ENCODE measurements at places on chromosomes 4 and X. TPM values are rescaled to one million over a fixed set of nuclear protein-coding genes. Genes with fewer than 3 reads are reported as not detected.

DNA sequence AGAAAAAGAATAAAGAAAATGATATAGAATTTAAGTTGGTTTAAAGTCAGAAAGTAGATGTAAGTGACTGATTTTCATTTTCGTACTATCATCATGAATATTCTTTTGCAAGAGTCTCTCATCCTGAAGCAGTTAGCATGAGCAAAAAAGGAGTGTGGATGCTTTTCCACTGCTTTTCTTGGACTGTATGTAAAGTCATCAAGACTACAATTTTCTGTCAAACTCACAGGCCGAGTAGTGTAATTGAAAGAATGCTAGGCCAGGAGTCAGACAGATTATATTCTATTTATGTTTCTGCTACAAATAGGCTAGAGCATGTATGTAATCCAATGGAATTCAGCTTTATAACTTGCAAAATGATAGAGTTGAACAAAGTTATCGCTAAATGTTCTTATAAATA lies 197.1 kb upstream of the SPOCK3 start:
- no peaks in the 10 kb centered on the region for H3K36me3 ChIP-seq
- H3K4me1 ChIP-seq, result no peaks in the 10 kb centered on the region
- H3K4me3 ChIP-seq, result no peak overlapping the region
- no peaks in the 10 kb centered on the region for H3K27me3 ChIP-seq
- no peak overlapping the region for H3K27ac ChIP-seq
- no peak for DNase-seq

DNA sequence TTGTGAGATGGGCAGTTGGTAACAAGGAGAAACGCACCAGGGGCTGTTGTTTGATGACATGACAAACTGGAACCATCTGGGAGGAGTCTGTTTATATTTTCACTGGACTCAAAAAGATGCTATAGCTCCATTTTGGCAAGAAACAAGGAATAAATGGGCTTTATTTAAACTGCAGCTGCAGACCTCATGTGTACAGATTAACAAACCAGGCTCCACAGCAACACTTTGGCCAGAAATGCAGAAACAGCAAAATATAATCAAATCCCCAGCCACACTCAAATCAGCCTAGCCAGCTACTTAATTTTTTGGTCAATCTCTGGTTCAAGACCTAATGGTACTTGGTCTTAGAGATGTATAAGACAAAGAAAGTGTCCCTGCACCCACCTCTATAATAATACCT lies 52.7 kb downstream of the ASB9 start:
- H3K36me3 ChIP-seq, result no peaks in the 10 kb centered on the region
- DNase-seq, result no peak
- no peak overlapping the region for H3K4me3 ChIP-seq
- H3K27me3 ChIP-seq, result no peaks in the 10 kb centered on the region

DNA sequence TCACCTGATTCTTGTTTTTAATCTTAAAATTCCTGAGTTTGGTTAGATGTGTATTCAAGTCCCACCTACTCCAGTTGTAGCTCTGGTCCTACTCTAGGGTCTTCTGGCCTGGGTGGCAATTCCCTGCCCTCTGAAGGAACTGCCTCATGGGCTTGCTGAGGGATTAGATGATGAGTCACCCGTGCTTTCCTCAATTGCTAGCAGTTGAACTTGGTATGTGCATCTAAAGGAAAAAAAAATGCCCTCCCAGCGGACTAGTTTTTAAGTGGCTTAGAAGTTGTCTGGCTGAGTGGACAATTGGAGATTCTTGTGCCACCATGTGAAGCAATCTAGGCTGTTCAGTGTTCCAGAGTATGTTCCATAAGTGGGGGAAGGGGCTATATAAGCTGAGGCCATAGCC lies 127.0 kb downstream of the CCNG2 start:
- no peaks in the 10 kb centered on the region for H3K4me1 ChIP-seq
- H3K27ac ChIP-seq, result no peak overlapping the region
- H3K36me3 ChIP-seq, result no peaks in the 10 kb centered on the region
- DNase-seq, result no peak
- H3K4me3 ChIP-seq, result no peak overlapping the region

GRCh38 chr4:145132511-145133098 lies 34.5 kb downstream of the ABCE1 start:
- no peak overlapping the region for H3K27ac ChIP-seq
- no peak for DNase-seq
- no peaks in the 10 kb centered on the region for H3K27me3 ChIP-seq
- H3K4me1 ChIP-seq, result no peaks in the 10 kb centered on the region
- H3K4me3 ChIP-seq, result no peak overlapping the region
- H3K36me3 ChIP-seq, result peaks cover 2% of the 10 kb centered on the region

DNA sequence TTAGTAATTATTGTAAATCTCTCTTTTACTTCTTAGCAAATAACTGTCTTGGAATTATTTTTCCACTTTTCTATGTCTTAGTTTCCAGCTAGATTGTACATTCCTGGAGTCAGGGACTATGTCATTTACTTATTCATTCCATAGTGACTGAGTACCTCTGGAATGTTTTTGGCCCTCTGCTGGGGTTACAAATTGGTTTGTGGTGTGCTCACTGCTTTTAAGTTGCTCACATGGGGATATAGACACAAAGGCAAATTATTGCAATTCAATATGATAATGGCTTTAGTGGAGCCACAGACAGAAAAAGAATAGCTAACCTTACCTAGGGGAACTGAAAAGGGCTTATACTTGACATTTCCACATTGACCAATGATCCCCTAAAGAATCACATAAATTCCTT lies 63.7 kb upstream of the PDGFRA start:
- no peaks in the 10 kb centered on the region for H3K27me3 ChIP-seq
- no peak for DNase-seq
- no peak overlapping the region for H3K4me3 ChIP-seq
- no peaks in the 10 kb centered on the region for H3K36me3 ChIP-seq
- no peaks in the 10 kb centered on the region for H3K4me1 ChIP-seq

GRCh38 chrX:132737743-132738142 lies 220.7 kb downstream of the HS6ST2 start:
- no peaks in the 10 kb centered on the region for H3K4me1 ChIP-seq
- no peak overlapping the region for H3K4me3 ChIP-seq
- peaks cover 4% of the 10 kb centered on the region for H3K27me3 ChIP-seq

- H3K36me3 ChIP-seq, result no peaks in the 10 kb centered on the region
- H3K27me3 ChIP-seq, result peaks cover 10% of the 10 kb centered on the region
- H3K4me1 ChIP-seq, result peaks cover 13% of the 10 kb centered on the region
- no peak overlapping the region for H3K27ac ChIP-seq
- DNase-seq, result peak; percentile 18
- peak overlapping the region; percentile 42 for H3K4me3 ChIP-seq
Measured at GRCh38 chr4:108172231-108172752, 3.6 kb upstream of the LEF1 start.

- no peak for DNase-seq
- H3K36me3 ChIP-seq, result no peaks in the 10 kb centered on the region
- no peak overlapping the region for H3K4me3 ChIP-seq
- no peaks in the 10 kb centered on the region for H3K27me3 ChIP-seq
Measured at GRCh38 chr4:26056406-26056805, 142.4 kb downstream of the SMIM20 start.

GRCh38 chr4:26987191-26987590 lies 126.5 kb downstream of the STIM2 start:
- H3K36me3 ChIP-seq, result no peaks in the 10 kb centered on the region
- no peak for DNase-seq
- H3K4me3 ChIP-seq, result no peak overlapping the region

GRCh38 chr4:177771645-177772044 lies 329.4 kb upstream of the AGA start:
- no peaks in the 10 kb centered on the region for H3K36me3 ChIP-seq
- H3K4me3 ChIP-seq, result no peak overlapping the region
- H3K27me3 ChIP-seq, result no peaks in the 10 kb centered on the region
- H3K27ac ChIP-seq, result no peak overlapping the region
- DNase-seq, result no peak

- H3K4me1 ChIP-seq, result no peaks in the 10 kb centered on the region
- H3K27me3 ChIP-seq, result no peaks in the 10 kb centered on the region
- no peaks in the 10 kb centered on the region for H3K36me3 ChIP-seq
Measured at GRCh38 chr4:126262665-126263064, 947.9 kb downstream of the FAT4 start.

GRCh38 chr4:2725380-2725779 lies 30.8 kb downstream of the TNIP2 start:
- no peak overlapping the region for H3K4me3 ChIP-seq
- no peaks in the 10 kb centered on the region for H3K27me3 ChIP-seq
- H3K36me3 ChIP-seq, result peaks cover 5% of the 10 kb centered on the region
- no peak overlapping the region for H3K27ac ChIP-seq
- no peaks in the 10 kb centered on the region for H3K4me1 ChIP-seq

DNA sequence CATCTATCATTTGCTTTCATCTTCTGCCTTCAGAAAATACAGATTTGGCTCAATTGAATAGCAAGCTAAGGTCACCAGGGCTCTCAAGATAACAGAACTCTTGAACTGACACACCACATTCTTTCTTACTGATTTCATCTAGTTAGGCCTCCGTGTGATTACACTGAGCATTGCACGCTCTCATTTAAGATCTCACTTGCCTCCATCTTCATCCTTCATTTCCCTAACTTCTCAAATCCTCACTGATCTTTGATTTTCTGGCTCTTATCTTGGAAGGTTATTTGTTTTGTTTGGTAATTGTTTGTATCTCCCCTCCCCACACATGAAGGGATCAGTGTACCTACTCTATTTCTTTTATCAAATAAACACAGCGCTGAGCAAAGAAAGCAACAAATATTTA lies 47.7 kb downstream of the MANBA start:
- no peaks in the 10 kb centered on the region for H3K27me3 ChIP-seq
- no peaks in the 10 kb centered on the region for H3K4me1 ChIP-seq
- H3K4me3 ChIP-seq, result no peak overlapping the region

GRCh38 chr4:96459105-96459504 lies 619.2 kb downstream of the PDHA2 start:
- DNase-seq, result no peak
- no peaks in the 10 kb centered on the region for H3K36me3 ChIP-seq
- no peak overlapping the region for H3K4me3 ChIP-seq
- H3K27me3 ChIP-seq, result no peaks in the 10 kb centered on the region

DNA sequence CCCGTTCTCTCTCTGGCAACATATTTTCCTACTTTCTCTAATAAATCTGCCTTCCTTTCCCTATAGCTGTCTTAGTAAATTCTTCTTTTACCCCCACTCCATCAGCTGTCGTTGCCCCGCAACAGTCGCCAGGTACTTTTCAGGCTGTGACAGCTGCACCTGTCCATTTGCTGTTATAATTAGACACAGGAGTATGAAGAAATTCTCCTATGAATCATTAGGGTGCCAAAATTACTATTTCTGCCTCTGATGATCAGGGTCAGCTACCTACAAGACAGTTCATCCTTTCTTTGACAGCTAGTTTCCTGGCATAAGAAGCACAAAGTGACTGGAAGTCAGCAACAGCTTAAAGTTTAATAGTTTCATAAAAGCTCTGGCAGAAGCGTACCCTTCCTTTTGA lies 19.5 kb upstream of the GALNTL6 start:
- H3K27ac ChIP-seq, result no peak overlapping the region
- H3K4me3 ChIP-seq, result no peak overlapping the region
- H3K4me1 ChIP-seq, result no peaks in the 10 kb centered on the region
- DNase-seq, result no peak
- no peaks in the 10 kb centered on the region for H3K27me3 ChIP-seq
- H3K36me3 ChIP-seq, result no peaks in the 10 kb centered on the region

The TCEAL7 gene
- total RNA-seq, result not detected

The CTAG2 gene
- not detected for total RNA-seq
